ENCODE measurements at places on chromosomes 16 and 17.
A peak's percentile ranks its signal among the peaks of the same experiment; 100 is the strongest.

DNA sequence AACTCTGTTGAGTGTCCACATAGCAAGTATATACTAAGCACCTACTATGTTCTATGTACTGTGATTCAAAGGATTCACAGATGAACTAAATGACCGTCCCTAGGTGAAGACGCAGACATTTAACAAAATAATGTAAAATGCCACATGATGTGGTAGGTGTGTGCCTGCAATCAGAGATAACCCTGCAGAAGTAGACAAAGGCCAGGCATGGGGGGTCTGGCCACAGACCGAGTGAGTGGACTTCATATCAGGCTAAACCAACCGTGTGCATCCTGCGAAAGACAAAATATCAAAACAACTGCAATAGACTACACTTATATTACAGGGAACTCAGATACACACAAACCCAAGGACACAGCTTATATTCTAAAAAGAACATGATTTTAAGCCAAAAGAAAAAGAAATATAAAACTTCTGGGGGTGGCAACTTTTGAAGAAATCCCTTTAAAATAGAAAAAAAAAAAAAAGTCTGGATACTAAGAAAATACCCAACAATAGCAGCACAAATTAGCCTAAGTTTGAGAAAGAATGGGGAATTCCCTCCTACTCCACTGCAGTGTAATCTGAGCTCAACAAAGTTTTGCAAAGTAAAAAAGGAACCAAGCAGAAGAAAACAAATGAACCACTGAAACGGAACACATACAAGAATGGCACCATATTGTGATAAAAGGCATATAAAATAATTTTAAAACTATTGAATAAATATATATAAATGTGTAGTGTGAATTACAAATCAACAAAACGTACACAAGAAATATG is 12.3 kb downstream of the HSDL1 start:
- no peak for DNase-seq

GRCh38 chr17:44591206-44591605 is 33.9 kb downstream of the FZD2 start:
- DNase-seq: no peak

GRCh38 chr16:66189951-66190350 is 176.5 kb upstream of the CDH5 start:
- DNase-seq: no peak

- no peak for DNase-seq
Observed at GRCh38 chr17:80123791-80124190, 22.4 kb downstream of the GAA start.

GRCh38 chr17:14513835-14514234 is 213.0 kb downstream of the HS3ST3B1 start:
- DNase-seq: no peak

DNA sequence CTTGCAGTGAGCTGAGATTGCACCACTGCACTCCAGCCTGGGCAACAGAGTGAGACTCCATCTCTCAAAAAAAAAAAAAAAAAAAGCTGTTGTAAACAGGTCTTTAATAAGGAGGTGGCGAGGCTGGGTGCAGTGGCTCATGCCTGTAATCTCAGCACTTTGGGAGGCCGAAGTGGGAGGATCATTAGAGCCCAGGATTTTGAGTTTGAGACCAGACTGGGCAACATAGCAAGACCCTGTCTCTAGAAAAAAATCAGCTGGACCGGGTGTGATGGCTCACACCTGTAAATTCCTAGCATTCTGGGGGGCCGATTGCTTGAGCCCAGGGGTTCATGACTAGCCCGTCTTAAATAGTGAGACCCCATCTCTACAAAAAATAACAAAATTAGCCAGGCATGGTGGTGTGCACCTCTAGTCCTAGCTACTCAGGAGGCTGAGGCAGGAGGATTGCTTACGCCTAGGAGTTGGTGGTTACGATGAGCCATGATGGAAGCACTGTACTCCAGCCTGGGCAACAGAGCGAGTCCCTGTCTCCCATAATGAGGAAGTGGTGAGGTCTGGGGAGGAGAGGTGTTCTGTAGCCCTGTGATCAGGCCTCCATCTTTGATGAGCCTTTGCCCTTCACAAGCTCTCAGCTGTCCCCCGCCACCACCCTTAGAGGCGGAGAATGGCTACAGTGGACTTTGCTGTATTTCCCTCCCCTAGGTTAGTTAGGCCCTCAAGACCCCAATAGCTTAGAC is 36.2 kb downstream of the ZNF778 start:
- no peak for DNase-seq

GRCh38 chr16:58415003-58415402 is 22.7 kb downstream of the GINS3 start:
- DNase-seq: no peak

GRCh38 chr17:75876190-75876937 is 2.0 kb downstream of the TRIM47 start:
- DNase-seq: peak; percentile 65

- no peak for DNase-seq
Observed at GRCh38 chr16:68782198-68783174, 45.4 kb downstream of the CDH1 start.

DNA sequence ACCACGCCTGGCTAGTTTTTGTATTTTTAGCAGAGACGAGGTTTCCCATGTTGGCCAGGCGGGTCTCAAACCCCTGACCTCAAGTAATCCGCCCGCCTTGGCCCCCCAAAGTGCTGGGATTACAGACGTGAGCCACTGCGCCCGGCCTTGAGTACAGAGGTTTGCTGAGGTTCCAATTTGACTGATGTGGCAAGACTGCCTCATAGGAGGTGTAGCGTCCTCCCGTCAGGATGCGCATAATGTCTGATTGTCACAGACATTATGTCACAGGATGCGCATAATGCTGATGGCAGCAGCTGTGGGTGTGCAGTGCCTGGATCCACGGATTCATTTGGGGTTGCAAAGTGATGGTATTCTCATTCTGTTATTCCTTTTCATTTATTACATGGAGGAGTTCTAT is 45.2 kb downstream of the HAPSTR1 start:
- no peak for DNase-seq

DNA sequence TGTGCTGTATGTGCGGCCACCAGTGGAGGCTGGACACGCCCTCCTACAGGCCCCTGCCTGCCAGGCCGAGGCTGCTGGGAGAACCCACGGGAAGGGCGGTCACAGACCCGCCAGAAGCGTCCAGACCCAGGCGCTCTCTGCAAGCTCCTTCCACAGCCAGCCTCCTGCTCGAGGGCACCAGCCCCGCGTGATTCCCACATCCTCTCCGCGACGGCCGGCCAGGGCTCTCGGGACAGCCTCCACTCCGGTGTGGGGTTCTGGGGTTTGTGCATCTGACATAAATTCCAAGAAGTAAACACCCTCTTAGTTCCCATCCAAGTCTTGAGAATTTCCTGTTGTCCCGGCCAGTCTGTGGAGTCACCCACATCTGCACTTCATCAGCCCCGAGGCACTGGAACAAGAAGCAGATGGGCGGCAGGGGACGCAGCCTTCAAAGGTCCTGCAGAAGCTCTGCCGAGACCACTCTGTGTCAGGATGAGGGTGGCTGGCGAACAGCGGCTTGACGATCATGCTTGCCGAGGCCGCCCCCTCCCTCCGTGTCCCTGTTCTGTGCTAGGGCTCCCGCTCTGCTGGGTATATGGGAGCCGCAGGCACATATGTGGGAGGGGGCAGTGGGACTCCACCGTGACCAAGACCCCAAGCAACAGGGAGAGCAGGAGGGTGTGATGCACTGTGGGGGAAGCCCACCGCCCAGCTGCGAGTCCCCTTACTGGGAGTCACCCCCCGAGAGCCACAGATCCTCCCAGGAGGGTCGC is 2.4 kb upstream of the TMEM204 start:
- DNase-seq: no peak

DNA sequence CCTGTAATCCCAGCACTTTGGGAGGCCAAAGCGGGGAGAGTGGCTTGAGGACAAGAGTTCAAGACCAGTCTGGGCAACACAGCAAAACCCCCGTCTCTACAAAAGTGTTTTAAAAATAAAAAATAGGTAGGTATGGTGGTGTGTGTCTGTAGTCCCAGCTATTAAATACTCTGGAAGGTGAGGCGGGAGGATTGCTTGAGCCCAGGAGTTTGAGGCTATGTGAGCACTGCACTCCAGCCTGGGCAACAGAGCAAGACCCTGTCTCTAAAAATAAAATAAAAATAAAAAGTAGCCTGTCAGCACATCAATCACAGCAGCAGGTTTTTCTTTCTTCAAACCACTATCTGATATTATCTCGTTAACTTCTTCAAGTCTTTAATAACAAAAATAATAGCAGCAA is 1.6 kb downstream of the USP31 start:
- DNase-seq: no peak

GRCh38 chr16:4574919-4575705 is 19.0 kb downstream of the C16orf96 start:
- DNase-seq: no peak

- no peak for DNase-seq
Observed at GRCh38 chr17:27520491-27521185, 64.4 kb downstream of the KSR1 start.

DNA sequence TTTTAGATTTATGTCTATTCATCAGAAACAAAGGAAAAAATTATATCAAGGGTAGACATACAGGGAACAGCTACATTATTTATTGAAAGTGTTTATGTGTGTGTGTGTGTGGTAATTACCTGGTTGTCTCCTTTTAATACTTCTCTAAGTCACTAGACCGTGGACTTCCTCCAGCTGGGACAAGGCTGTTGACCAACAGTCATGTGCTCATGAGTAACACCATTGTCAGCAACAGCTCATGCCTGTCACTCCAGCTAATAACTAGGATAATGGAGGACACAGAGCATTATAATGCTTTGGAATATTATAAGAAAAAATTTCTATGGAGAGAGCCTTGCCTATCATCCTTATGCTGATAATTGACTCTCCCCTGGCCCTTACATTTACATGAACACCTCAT is 125.3 kb upstream of the SALL1 start:
- no peak for DNase-seq

- DNase-seq: no peak
Observed at GRCh38 chr16:68041783-68042182, 18.7 kb downstream of the DUS2 start.

DNA sequence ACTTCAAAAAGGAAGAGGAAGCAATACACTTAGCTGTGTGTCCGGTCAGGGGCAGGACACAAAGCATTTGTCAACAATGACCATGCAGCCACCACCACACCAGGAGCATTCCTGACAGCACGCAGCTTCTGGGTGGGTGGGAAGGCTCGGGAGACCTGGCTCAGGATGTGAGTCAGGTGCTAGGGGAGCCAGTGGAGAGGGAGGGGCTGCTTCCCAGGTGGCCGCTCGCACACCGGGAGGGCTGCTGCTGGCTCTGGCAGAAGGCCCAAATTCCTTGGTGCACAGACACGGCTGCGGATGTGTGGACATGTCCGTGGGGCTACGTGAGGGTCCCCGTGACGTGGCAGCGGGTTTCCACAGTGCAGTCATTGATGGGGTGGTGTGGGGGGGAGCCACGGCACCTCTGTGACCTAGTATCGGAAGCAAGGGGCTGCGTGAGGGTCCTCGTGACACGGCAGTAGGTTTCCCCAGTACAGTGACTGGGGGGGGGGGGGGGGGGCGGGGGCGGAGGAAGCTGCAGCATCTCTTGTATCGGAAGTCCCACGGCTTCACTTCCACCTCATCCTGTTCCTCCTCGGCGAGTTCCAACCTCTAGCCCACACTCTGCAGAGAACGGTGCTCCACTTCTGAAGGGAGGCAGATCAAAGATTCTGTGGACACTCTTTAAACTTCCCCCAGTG is 112.8 kb downstream of the ZNF778 start:
- no peak for DNase-seq

DNA sequence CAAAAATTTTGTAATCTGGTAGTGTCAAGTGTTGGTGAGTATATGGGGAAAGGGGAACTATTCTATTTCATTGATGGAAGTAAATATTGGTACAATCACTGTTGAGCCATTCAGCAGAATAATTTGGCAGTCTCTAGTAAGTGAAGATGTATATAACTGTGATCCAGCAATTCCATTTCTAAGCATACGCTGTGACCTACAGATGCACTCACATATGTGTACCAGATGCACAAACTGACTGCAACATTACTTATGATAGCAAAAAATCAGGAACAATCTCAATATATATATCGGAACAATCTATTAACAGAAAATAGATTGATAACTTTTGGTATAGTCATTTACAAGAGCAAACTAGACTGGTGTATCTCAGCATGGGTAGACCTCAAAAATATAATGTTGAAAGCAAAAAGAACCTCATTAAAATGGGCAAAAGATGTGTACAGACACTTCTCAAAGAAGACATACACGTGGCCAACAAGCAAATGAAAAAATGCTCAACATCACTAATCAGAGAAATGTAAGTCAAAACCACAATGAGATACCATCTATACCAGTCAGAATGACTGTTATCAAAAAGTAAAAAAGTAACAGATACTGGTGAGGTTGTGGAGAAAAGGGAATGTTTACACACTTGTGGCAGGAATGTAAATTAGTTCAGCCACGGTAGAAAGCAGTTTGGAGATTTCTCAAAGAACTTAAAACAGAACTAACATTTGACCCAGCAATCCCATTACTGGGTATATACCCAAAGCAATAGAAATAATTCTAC is 20.7 kb downstream of the ADAP2 start:
- DNase-seq: no peak

GRCh38 chr17:55124730-55125360 is 139.9 kb upstream of the HLF start:
- DNase-seq: no peak

DNA sequence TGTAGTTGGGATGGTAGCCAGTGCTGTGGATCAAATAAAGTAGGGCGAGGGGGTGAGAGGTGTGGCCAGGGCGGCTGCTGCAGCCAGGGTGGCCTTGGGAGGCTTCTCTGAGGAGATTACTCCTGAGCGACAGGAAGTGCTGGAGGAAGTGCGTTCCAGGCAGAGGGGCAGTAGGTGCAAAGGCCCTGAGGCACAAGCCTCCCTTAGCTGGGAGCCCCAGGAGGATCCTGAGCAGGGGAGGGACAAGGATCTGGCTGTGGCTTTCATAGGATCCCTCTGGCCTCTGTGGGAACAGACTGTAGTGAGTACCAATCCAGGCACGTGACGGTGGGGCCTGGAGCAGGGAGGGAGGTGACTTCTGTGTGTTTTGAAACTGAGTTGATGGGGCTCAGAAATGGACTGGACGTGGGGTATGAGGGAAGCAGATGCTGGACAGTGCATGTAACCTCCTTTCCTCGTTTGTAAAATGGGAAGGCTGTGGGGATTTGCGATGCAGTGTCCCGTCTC is 2.8 kb downstream of the LLGL1 start:
- DNase-seq: no peak

DNA sequence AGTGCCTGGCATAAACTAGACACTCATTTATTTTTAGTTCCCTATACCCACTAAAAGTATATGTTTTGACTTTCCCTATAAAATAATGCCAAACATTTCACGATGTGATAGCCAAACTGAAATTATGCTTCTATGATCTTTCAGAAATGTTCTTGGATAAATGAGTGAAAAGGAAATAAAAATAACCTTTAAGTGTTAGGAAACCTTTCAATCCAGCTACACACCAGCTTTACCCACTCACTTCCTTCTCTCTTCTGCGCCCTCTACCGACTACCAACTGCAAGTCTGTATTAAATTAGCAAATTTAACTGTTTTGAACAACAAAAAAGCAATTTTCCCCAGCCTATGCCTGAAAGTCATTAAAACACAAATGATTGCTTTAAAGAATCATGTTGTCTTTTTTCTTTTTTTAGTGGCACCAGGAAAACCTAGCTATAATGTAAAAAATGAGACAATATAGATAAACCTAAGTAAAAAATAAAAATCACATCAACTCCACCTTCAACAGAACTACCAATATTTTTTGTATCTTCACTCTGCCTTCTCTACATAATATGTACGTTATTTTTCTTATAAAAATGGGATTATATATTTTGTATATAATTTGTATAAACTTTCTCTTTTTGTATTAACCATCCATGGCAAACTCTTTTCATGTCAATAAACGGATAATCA is 13.2 kb upstream of the TMEM100 start:
- no peak for DNase-seq
